ENCODE measurements at places on chromosomes 2 and 18. TPM values are rescaled to one million over a fixed set of nuclear protein-coding genes. Genes with fewer than 3 reads are reported as not detected.

DNA sequence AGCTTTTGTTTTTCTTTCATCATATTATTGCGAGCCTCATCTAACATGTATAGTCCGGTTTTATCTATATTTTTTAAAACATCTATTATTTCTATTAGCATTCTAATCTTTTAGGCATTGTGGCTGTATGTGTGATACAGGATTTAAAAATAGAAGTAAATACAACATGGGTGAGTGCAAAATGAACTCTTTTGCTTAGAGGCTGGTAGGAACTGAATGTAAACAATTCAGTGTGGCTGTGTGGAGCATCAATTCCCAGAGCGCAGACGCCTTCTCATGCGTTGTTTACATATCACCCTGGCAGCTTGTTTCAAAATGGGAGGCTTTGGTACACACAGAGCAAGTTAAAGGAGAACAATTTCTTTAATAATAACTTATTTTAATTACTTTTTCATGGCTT, 836 bp downstream of the DTNA start:
- peak overlapping the region; percentile 32 for H3K4me3 ChIP-seq
- H3K4me1 ChIP-seq: peaks cover 24% of the 10 kb centered on the region
- H3K27me3 ChIP-seq: no peaks in the 10 kb centered on the region
- no peak for DNase-seq
- no peaks in the 10 kb centered on the region for H3K36me3 ChIP-seq
- no peak overlapping the region for H3K27ac ChIP-seq

DNA sequence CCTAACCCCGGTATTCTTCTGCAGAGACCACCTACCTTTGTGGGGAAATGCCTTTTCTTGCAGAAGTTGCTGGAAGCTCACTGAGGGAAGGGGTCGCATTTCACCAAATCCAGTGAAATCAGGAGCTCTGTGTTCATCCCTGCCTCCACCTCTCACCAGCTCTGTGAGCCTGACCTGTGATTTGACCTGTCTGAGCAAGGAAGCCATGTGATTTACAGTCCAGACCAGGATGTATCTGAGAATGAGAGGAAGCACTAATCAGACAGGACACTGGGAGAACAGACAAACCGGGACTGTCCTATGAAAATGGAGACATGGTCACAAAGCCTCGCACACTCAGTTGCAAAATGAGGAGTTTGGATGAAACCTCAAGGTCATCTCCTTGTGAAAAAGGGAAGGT, 285.4 kb downstream of the BCL11A start:
- no peaks in the 10 kb centered on the region for H3K27me3 ChIP-seq
- no peak overlapping the region for H3K4me3 ChIP-seq
- DNase-seq: no peak

Gene ANKRD30BL
- total RNA-seq: not detected

Gene C2orf80
- not detected for total RNA-seq

Measured in lower lobe of right lung (tissue), 2 donors.